Right renal pelvis (tissue), 4 donors: ENCODE measurements at places on chromosomes 16 and 17. TPM values are rescaled to one million over a fixed set of nuclear protein-coding genes. Genes with fewer than 3 reads are reported as not detected.

GRCh38 chr16:12336141-12336540, 359.6 kb downstream of the SNX29 start:
- DNase-seq: no peak

GRCh38 chr17:75512926-75513640, 2.3 kb downstream of the CASKIN2 start:
- DNase-seq: no peak

DNA sequence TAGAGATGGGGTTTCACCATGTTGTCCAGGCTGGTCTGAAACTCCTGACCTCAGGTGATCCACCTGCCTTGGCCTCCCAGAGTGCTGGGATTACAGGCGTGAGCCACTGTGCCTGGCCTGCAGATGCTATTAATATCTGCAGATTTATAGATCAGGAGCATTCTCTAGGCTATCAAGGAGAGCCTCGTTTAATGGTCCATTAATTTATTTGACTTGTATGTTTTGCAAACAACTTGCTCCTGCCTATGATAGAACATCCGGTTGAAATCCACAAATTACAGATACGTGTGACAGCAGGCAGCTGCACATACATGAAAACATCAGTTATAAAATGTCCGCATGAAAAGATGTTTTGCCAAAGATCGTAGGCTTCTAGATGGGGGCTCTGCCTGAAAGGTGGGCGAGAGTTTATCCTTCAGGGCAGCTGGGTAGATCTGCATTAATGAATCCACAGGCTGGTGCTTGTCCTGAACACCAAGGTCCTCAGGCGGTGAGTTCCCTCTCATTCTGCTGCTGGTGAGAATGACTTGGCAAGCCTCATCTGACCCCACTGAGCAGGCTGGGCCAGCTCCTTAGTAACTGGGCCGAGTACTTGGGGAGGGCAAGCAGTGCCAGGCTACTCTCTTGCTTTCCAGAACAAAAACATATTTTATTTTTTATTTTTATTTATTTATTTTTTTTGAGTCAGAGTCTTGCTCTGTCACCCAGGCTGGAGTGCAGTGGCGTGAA, 37.1 kb upstream of the MGAT5B start:
- no peak for DNase-seq

- no peak for DNase-seq
Observed at GRCh38 chr17:43599835-43600234, 53.7 kb upstream of the ETV4 start.

- no peak for DNase-seq
Observed at GRCh38 chr17:62787366-62787765, 20.7 kb downstream of the MARCHF10 start.

- no peak for DNase-seq
Observed at GRCh38 chr16:165539-166374, at the start of gene HBM. Gene HBM, plus strand, starts transcription at chr16:165978. Its CDS starts 20 bp downstream, at chr16:165998.

DNA sequence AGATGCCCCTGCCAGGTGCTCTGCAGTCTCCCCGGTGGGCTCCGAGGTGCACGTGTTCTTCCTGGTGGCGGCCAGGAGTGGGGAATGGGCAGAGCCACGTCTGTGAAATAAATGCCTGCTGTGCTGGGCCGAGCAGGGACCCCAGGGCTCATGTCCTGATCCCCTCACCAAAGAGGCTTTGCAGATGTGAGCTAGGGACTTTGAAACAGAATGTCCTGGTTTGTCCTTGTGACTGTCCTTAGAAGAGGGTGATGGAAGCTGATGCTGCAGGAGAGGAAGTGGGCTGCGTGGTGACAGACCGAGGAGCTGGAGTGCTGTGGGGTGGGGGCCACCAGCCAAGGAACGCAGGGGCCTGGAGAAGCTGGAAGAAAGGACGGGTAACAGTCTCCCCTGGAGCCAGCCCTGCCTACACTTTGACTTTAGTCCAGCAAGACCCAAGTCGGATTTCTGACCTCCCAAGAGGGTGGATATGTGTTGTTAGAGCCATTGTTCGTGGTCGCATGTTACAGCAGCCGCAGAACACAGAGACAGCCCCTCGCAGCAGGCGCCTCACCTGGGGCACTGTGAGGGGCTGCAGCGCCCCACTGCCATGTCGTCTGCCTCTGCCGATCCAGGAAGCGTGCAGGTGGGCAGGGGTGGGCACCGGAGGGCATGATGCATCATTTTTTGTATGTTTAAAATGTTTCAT, 217.9 kb upstream of the CIBAR2 start:
- DNase-seq: no peak

- no peak for DNase-seq
Observed at GRCh38 chr16:24164416-24164815, 91.7 kb upstream of the CACNG3 start.

DNA sequence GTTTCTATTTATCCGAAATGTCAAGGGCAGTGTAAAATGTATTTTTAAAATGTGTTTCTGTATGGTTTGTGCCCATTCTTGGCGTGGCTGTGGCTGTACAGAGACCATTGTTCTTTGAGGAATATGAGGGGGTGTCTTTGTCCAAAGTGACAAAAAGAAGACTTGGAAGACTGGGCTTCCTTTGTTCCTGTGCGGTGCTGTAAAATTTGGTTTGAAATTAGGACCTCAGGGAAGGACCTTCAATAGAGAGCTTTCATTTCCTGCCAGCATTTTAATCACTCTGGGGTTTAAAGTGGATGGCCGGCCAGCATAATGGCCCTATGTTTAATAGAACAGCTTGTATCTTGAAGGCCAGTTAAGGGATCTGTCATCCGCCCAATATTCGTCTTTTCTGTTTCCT, 190.1 kb upstream of the TBX2 start:
- no peak for DNase-seq

- DNase-seq: no peak
Observed at GRCh38 chr17:77437017-77437416, 296.2 kb downstream of the SEC14L1 start.

- DNase-seq: no peak
Observed at GRCh38 chr16:57645691-57646387, 17.4 kb downstream of the ADGRG1 start.

DNA sequence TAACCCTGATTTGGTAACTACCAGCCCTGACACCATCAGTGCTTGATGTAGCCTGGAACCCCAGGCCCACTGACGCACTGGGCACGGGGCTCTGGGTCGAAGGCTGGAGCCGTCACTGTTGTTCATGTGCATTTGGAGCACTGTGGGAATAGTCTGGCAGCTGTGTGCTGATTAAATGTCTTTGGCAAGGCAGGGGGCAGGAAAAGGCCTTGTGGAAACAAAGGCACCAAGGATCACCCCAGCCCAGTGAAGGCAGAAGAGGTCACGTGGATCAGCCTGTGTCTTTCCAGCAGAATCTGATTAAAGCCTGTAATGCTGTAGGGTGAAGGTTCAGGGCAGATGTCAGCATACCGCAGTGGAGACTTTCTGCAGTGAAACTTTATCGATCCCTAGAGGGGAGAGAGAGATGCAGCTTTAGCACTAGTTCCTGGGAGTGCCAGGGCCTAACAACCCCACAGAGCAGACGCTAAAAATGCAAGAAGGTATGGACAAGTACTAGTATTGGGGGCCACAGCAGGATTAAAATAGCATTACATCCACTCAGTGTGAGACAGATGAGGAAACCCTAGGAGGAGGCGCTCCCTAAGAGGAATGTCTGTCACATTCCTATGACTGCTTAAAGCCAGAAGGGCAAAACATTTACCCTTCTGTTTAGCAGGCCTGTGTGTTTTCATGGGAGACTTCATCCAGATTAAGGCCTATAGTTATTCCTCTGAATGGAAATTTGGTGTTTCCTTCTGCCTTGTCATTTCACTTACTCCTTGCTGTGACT, 9.7 kb downstream of the ZNHIT3 start:
- DNase-seq: no peak

GRCh38 chr17:35811759-35812158, 2.5 kb downstream of the TAF15 start:
- DNase-seq: no peak

GRCh38 chr17:42760652-42761581, at the start of gene RAMP2:
Gene RAMP2, plus strand, starts transcription at chr17:42761227. Its CDS starts 35 bp downstream, at chr17:42761262.
- DNase-seq: no peak

DNA sequence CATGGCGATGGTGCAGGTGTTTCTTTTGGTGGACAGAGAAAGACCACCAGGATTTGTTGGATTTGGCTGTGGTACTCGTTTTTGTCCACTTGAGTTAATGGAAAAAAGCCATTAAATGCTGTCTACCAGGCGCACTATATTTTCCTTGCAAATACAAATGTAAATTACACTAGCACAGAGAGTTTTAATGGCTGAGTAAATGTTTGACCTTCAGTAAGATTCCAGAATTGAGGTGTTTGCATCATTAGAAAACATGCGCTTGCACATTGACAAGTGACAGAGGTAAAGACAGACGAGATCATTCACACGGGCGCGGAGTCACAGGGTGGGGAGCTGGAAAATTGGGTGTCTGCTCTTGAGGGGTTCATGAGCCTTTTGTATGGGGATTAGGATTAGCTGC, 53.5 kb upstream of the AKTIP start:
- DNase-seq: no peak

- no peak for DNase-seq
Observed at GRCh38 chr16:11836650-11837244, 14.6 kb downstream of the RSL1D1 start.

- DNase-seq: no peak
Observed at GRCh38 chr17:73510981-73511718, 133.1 kb downstream of the SDK2 start.

DNA sequence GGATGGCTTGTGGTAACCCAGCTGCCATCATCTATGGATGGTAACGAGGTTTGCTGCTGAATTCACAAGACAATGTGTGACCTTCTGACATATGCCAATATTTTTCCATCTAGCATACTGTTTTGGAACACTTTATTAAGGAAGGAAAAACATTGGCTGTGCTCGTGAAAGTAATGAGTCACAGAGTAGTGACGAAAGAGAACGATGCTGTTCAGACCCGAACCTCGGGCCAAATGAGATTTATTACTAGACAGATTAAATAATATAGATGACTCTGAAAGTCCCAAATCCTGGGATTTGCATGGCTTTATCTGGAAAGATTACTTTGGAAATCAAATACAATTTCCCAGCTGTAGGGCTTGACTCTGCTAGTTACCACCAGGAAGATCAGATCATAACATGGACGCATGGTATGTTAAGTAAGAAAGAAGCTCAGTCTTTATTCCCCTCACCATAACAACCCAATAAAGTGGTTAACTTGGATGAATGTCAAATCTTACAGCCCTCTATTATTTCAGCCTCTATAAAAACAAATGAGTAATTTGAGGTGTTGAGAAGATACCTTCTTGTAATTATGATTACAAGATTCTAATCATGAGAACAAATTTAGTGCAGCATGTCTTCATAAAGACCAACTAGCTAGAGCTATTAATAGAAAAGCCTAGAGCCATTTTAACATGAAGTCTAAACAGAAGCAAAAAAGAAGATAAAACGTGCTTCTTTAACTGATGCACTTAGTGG, 32.6 kb downstream of the ERN1 start:
- no peak for DNase-seq

GRCh38 chr16:89452241-89452640, 38.1 kb downstream of the ANKRD11 start:
- no peak for DNase-seq

DNA sequence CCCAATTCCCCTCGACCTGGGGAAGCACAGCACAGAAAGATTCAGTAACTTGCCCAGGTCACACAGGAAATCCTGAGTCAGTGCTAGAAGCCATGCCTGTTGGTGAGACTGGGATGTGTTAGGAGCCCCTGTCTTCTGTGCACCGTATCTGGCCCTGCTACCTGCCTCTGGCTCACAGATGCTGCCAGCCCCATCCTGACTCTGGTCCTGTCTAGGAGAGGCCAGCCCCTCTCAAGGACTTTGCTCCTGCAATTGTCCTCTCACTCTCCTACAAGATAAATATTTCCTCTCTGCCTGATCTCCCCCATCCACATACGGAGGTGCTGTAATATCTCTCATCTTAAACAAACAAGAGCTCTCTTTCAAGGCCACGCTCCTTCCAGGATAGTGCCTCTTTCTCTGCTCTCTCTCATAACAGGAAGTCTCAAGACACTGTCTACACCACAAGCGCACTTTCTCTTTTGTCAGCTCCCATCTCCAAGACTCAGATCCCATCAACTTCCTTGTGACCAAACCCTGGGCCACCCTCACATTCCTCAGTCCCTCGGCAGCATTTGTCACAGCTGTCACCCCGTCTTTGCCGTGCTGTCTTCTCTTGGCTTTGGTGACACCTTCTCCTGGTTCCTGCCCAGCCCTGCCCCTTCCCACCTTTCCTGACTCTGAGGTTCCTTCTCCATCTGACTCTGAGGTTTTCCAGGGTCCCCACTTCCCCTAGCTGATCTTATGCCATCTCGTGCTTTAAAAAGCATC, 1.9 kb downstream of the SLC13A2 start:
- no peak for DNase-seq

DNA sequence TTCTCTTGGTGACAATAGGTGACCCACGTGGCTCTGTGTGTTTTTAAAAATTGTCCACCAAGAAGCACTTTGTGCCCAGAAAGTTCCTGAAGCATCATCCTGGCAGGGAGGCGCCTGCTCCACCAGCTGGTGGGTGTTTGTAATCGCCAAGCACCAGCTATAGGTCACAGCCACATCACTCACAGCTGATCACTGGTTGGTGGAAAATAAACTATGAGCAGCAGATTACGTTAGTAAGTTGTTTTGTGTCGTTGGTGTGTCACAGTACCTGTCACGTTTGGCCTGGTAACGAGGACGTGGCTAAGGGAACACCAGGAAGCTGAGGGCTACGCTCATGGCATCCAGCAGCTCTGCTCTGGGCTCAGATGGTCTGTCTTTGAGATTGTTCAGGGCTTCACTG, 10.1 kb downstream of the MRM3 start:
- DNase-seq: no peak

CCL13 gene
- polyA plus RNA-seq: not detected

MRTFB gene
- 29.0 TPM for polyA plus RNA-seq

NEUROD2 gene
- polyA plus RNA-seq: not detected

MRPL58 gene
- 27.4 TPM for polyA plus RNA-seq

NPIPB13 gene
- polyA plus RNA-seq: 3.5 TPM

ATP1B2 gene
- 20.7 TPM for polyA plus RNA-seq

PYY gene
- 0.15 TPM for polyA plus RNA-seq

CD300H gene
- not detected for polyA plus RNA-seq

AOC2 gene
- polyA plus RNA-seq: 1.2 TPM
